ENCODE measurements at places on chromosomes 7 and 10.
A peak's percentile ranks its signal among the peaks of the same experiment; 100 is the strongest.

GRCh38 chr10:104103956-104104355, 18.0 kb upstream of the SFR1 start:
- no peak for DNase-seq

GRCh38 chr10:102668326-102669107, 24.2 kb downstream of the TRIM8 start:
- DNase-seq = no peak

- peak; percentile 39 for DNase-seq
These were observed 281.1 kb downstream of the ELFN1 start for GRCh38 chr7:1951159-1951536.

DNA sequence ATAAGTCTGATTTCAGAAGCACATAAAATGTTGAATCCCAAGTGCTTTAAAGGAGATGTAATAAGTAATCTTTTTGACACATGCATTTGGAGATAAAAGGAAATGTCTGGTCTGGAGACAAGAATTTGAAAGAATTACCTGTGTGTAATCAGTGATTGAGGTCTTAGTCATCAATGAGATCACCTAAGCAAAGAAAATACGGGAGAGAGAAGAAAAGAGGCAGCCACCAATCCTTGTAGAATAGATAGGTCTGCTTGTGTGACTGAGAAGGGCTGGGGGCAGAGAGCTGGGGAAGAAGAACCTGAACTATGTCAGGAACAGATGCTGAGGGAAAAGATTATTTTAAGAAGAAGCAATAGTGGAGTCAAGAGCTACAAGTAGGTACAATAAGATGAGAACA, 49.3 kb upstream of the ITPRID1 start:
- no peak for DNase-seq

GRCh38 chr10:110772454-110773025, 99.2 kb upstream of the PDCD4 start:
- no peak for DNase-seq

DNA sequence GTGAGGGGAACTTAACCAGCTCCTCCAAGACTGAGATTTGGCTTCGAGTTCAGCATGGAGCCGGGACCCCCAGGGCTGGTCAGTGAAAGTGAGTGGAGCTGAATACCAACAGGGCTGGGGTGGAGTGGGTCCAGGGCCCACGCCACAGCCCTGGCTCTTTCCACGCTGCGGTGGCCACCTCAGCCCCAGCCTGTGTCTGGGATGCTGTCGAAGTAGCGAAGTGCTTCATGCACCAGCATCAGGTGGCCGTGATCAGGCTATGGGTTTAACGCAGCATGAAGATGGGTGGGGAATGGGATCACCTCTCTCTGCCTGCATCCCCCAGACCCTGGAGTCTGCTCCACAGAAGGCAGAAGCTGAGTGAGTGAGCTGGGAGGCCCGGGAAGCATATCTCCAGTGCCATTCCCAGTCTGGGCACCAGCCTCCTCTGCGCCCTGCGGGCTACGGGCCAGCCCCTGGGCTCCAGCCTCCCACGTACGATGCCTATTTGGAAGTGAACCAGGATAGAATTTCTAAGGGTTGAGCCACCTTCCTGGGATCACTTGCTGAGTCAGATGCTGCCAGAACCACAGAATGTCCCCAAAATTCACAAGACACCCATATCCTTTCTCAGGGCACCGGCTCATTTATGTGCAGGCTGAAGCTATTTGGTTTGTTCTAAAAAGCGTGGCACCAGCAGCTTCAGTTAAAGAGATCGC, 131.1 kb upstream of the CHST15 start:
- DNase-seq = peak; percentile 40

GRCh38 chr7:22377703-22378102, 20.7 kb upstream of the RAPGEF5 start:
- DNase-seq = no peak

GRCh38 chr7:149846021-149846420, 7.8 kb downstream of the ZNF862 start:
- DNase-seq = no peak

GRCh38 chr7:74502216-74502891, 48.6 kb downstream of the GTF2IRD1 start:
- no peak for DNase-seq

GRCh38 chr10:93841961-93842360, 51.8 kb upstream of the SLC35G1 start:
- no peak for DNase-seq

GRCh38 chr7:38934051-38934450, 25.1 kb upstream of the VPS41 start:
- no peak for DNase-seq

- no peak for DNase-seq
These were observed 330.7 kb downstream of the ELMO1 start for GRCh38 chr7:37118004-37118403.
